GM23338 (cell line): ENCODE measurements at places on chromosomes 11 and 22. TPM values are rescaled to one million over a fixed set of nuclear protein-coding genes. Genes with fewer than 3 reads are reported as not detected.

C11orf87 gene
- 0.31 and 0.56 TPM in 2 replicates for total RNA-seq

GGTLC2 gene
- total RNA-seq, result not detected in 2 replicates

APOL4 gene
- total RNA-seq, result not detected in 2 replicates

APOA1 gene
- not detected in 2 replicates for total RNA-seq

HYOU1 gene
- total RNA-seq, result 221 and 229 TPM in 2 replicates

OR2AG2 gene
- total RNA-seq, result 0.31 and 0.45 TPM in 2 replicates

DNAJC24 gene
- 21.3 and 21.5 TPM in 2 replicates for total RNA-seq

GRAP2 gene
- total RNA-seq, result 0.42 TPM in 1 of 2 replicates, not detected in the other

OR52E1 gene
- not detected in 2 replicates for total RNA-seq

CWC15 gene
- total RNA-seq, result 28.2 and 31.9 TPM in 2 replicates

PIK3IP1 gene
- 1.6 and 2.2 TPM in 2 replicates for total RNA-seq

PIWIL4 gene
- 0.23 and 0.66 TPM in 2 replicates for total RNA-seq

TRIM3 gene
- 15.0 and 21.1 TPM in 2 replicates for total RNA-seq

SMIM35 gene
- total RNA-seq, result not detected in 2 replicates

CWF19L2 gene
- 20.7 and 27.2 TPM in 2 replicates for total RNA-seq

ATF4 gene
- total RNA-seq, result 366 and 446 TPM in 2 replicates

VSIG10L2 gene
- not detected in 2 replicates for total RNA-seq

NXPE2 gene
- 0.10 and 0.12 TPM in 2 replicates for total RNA-seq

BRSK2 gene
- 15.0 and 20.3 TPM in 2 replicates for total RNA-seq

TPST2 gene
- 106 and 127 TPM in 2 replicates for total RNA-seq

GTPBP1 gene
- total RNA-seq, result 79.9 and 88.4 TPM in 2 replicates

VSTM5 gene
- total RNA-seq, result 0.66 and 0.70 TPM in 2 replicates

FGF3 gene
- 1.2 TPM in 1 of 2 replicates, not detected in the other for total RNA-seq

MPZL2 gene
- total RNA-seq, result 2.8 and 4.2 TPM in 2 replicates

NARS2 gene
- 40.9 and 45.7 TPM in 2 replicates for total RNA-seq

GRM5 gene
- 0.23 and 0.45 TPM in 2 replicates for total RNA-seq

OR52A1 gene
- total RNA-seq, result 4.3 and 4.4 TPM in 2 replicates

PLAAT5 gene
- total RNA-seq, result 10.4 and 11.6 TPM in 2 replicates

BACE1 gene
- total RNA-seq, result 7.2 and 9.2 TPM in 2 replicates

CASP12 gene
- total RNA-seq, result not detected in 2 replicates

C1QTNF4 gene
- 6.6 TPM in 2 replicates for total RNA-seq

SERHL2 gene
- 1.5 and 1.7 TPM in 2 replicates for total RNA-seq

CBLIF gene
- not detected in 2 replicates for total RNA-seq

GSTP1 gene
- total RNA-seq, result 1,021 and 1,776 TPM in 2 replicates

HIPK3 gene
- total RNA-seq, result 20.5 and 29.8 TPM in 2 replicates

DTX4 gene
- 13.8 and 14.7 TPM in 2 replicates for total RNA-seq

OR9I1 gene
- total RNA-seq, result not detected in 2 replicates

SIRT3 gene
- 5.2 and 7.0 TPM in 2 replicates for total RNA-seq

ZNF408 gene
- total RNA-seq, result 17.2 and 25.6 TPM in 2 replicates

VPREB3 gene
- not detected in 2 replicates for total RNA-seq

MFRP gene
- 0.03 TPM in 1 of 2 replicates, not detected in the other for total RNA-seq

KCTD14 gene
- 14.2 and 19.1 TPM in 2 replicates for total RNA-seq

GAS2L1 gene
- total RNA-seq, result 4.9 and 9.5 TPM in 2 replicates

CRYBB2 gene
- 1.0 TPM in 1 of 2 replicates, not detected in the other for total RNA-seq

CSTPP1 gene
- 18.5 and 42.6 TPM in 2 replicates for total RNA-seq

MS4A12 gene
- 0.21 TPM in 1 of 2 replicates, not detected in the other for total RNA-seq

ANGPTL5 gene
- total RNA-seq, result not detected in 2 replicates

MRGPRX3 gene
- not detected in 2 replicates for total RNA-seq

MS4A6A gene
- not detected in 2 replicates for total RNA-seq

LMNTD2 gene
- 1.3 and 1.8 TPM in 2 replicates for total RNA-seq

OMP gene
- total RNA-seq, result 1.0 TPM in 1 of 2 replicates, not detected in the other

MMP27 gene
- total RNA-seq, result not detected in 2 replicates

ST14 gene
- total RNA-seq, result 32.7 and 36.3 TPM in 2 replicates

MS4A4A gene
- not detected in 2 replicates for total RNA-seq

DEUP1 gene
- 0.63 and 0.85 TPM in 2 replicates for total RNA-seq

OR51I1 gene
- 1.1 TPM in 1 of 2 replicates, not detected in the other for total RNA-seq
